NCI-H1694 treated with DMSO at 0.1 percent for 48 hours (cell line): ENCODE measurements at places on chromosomes 5 and 9.

DNA sequence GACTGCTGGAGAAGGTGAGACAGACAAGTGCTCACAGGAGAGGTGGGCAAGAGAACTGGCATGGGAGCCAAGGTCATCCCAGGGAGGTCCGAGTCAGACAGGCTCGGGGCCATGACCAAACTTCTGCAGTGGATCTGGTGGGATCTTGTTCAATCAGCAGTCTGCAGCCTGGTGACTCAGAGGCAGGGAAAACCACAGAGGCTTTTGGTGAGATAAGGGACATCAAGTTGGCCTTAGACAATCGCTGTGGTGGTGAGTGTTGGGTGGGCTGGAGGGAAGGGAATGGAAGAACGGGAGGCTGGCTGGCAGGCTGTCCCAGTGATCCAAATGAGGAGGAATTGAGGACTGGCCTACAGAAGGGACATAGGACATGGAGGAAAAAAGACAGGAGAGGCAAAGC, 123.8 kb downstream of the TMEM174 start:
- no peak for DNase-seq

GRCh38 chr5:57529864-57530263, 47.3 kb upstream of the ACTBL2 start:
- no peak for DNase-seq

DNA sequence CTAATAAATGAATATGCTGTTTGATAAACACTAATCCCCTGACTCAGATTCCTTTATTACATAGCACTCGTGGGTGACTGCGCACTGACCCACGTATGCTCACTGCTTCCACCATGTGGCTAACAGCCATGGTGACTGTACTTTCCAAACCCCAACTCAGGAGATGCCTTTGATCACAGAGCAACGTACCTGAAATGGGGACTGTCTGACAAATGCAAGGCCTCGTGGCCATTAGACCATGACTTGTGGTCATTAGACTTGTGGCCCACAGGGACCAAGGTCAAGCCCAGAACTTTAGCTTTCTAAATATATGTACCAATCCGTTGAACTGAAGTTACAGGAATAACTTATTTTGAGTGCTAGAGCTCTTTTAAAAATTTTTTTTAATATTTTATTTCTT, 46.6 kb downstream of the CYFIP2 start:
- peak; percentile 13 for DNase-seq

DNA sequence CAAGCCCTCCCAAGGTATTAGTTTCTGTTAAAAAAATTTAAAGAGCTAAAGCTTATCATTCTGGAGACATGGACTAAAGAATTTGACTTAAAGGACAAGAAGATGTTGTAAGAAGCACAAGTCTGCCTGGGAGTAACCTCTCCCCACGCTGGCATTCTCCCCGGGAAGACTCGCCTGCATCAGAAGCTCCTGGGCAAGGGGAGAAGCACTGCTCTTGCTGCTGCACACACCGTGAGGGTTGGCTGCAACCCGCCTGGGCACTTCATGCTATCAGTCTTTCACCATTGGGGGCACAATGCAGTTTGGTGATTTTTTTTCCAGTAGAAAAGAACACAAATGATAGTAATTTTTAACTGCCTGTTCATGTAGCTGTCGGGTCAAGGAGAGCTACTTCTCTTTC, 192.5 kb upstream of the PANK3 start:
- DNase-seq: no peak

DNA sequence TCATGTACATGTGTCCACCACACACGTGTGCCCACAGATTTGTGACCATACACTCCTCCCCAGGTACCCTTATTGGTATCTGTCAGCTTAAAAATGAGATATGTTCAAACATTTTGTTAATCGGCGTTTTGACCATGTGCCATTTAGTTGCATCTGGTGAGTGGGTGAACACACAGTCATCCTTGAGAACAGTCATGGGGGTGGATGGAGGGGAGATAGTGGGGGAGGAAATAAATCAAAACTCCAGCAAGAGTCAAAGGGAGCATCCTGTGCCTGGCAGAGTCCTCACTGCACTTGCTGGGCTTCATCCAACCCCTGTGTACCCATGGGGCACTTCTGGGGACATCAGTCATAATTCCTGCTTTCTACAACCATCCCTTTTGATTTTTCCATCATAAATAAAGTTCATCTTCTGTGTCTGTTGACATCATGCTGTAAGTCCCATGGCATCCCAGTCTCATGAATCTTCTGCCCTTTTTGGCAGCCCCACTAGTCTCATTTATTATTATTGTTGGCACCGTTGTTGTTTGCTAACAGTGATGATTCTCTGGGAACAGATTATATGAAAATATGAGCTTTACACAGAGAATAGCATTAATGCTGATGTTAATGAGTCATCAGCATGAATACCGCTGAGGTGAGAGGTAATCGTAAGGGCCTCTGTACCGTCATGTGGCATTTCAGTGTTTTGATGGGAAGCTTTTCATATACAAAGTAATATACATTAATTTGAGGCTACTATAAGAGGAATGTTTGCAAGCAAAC, 24.4 kb upstream of the CLK4 start:
- DNase-seq: no peak
